Kidney tubule cell (primary cell): ENCODE measurements at places on chromosomes 16 and 17.

- DNase-seq: peak; percentile 77
These were observed 3.8 kb upstream of the TMEM100 start for GRCh38 chr17:55726440-55726839.

DNA sequence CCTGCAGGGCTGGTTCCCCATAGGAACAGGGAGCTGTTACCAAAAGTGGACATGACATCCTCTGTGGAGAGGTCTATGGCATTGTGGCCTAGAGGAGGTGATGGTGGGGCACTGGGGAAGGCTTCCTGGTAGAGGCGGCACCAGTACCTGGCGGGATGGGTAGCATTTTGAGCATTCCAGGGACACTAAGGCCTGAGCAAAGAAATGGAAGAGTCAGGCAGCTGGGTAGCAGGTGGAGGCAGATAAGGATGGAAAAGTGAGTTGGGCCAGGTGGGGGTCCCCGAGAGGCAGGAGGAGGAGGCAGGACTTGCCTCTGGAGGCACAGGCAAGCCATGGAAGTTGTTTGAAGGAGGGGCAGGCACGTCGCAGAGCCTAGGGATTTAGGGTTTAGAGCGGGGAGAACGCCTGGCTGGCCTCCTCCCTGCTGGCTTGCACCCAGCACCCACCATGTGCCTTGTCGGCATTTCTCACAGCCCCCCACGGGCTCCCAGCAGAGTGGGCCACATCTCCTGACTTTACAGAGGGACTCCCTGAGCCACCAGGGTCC lies 5.1 kb upstream of the ADCY7 start:
- DNase-seq: no peak

DNA sequence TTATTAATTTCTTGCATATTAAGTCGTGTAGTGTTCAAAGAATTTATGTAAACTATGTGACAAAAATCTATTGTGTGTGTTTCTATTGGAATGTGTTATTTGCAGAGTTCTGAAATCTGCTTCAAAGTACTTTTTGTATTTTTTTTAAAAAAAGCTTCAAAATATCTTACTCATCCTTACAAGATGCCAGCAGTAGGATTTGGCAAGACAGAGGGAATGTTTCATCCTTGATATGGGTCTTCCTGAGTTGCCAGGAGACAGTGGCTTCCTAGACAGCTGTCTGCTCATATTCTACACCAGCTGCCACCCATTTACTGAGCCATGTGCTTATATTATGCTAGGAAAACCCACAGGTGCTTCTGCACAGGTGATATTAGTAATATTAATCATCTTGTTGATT lies 36.4 kb downstream of the EFCAB5 start:
- DNase-seq: peak; percentile 9

GRCh38 chr16:11312718-11313492 lies 31.8 kb upstream of the PRM1 start:
- peak; percentile 47 for DNase-seq

- DNase-seq: peak; percentile 86
These were observed 22.7 kb downstream of the FTO start for GRCh38 chr16:53726625-53727024.

GRCh38 chr16:27978876-27979275 lies 84.6 kb downstream of the GSG1L start:
- DNase-seq: no peak

DNA sequence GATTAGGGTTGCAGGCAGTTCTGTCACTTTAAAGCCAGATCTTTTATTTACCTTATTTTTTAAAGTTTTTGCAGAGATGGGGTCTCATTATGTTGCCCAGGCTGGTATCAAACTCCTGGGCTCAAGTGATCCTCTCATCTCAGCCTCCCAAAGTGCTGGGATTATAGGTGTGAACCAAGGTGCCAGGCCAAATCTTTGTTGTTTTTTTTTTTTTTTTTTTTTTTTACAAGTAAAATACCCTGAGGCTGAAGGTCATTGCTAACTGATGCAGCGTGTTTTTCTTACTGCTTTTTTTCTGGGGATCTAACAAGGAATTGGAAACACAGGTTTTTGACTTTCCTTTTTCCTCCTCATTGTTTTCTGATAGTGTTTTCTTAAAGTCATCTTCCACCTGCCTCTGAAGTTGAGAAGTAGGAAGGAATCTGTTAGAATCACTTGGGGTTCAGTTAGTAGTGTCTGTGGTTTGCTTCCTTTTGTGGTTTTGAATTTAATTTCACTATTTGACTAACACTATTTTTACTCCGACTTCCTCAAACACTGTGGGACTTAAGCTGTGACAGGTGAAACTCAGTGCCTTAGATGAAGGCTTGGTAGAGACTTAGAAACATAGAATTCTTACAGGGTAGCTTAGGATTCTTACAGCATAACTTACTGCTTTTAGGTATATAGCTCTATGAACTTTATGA lies 22.2 kb downstream of the CLTC start:
- peak; percentile 60 for DNase-seq

DNA sequence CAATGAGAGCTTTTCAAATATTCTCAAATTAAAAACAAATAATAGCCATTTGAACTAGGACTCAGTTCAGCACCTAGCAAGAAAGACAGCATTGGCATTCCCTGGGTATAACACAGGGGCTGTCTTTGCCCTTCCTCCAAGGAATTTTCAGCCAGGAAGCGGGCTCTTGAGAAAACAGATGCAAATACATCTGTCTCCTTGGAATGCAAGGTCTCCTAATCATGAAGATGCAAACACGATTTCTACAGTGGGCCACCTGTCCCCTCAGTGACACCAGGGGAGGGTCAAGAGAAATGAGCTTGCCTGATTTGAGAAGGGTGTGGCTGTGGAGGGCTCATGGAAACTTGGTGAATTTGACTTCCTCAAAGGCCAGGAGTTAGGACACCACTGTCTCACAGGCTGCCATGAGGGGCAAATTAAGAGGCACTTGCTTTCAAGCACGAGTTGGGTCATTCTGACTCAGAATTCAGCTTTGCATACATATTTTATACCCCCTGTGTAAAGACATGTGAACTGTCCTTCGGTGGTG lies 24.5 kb upstream of the SUPT4H1 start:
- no peak for DNase-seq

- DNase-seq: peak; percentile 45
These were observed 33.0 kb downstream of the MPRIP start for GRCh38 chr17:17075125-17075781.

DNA sequence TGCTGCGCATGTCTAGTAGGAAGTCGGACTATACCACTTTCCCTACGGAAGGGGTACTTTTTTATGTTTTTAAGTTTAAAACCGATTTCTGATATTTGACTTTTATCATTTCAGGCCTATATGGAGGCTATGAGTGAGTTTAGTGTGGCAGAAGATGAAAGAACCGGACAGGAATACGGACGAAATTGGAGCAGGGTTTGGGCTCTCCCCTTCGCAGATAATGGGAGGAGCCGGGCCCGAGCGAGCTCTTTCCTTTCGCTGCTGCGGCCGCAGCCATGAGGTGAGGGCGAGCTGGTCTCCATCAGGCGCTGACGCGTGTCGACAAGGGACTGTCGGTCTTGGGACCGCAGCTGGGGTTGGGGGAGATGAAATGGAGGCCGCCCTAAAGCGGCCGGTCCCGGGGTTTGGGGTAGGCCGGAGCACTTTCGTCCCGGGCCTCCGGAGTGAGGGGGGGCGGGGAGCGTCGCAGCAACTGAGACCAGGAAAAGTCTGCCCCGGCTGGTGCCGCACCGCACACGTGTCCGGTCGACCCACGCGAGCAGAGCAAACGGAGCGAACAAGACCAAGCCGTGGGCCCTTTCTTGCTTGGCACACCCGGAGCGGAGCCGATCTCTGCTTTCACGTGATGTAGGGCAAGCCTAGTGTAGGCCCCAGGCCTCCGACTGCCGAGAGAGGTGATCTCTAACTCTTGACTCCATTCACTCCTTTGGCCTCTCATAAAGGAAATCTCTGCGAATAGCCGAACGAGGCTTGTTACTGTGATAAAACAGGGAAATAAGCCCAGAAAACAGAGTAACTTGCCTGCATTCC lies at the start of gene RPL19:
Gene RPL19 (plus strand): TSS at position 214 of the 810 bp plus-strand sequence. CDS start 62 bp downstream, at position 276.
- DNase-seq: no peak

- DNase-seq: no peak
These were observed 22.1 kb downstream of the SOX8 start for GRCh38 chr16:1003391-1004347.

DNA sequence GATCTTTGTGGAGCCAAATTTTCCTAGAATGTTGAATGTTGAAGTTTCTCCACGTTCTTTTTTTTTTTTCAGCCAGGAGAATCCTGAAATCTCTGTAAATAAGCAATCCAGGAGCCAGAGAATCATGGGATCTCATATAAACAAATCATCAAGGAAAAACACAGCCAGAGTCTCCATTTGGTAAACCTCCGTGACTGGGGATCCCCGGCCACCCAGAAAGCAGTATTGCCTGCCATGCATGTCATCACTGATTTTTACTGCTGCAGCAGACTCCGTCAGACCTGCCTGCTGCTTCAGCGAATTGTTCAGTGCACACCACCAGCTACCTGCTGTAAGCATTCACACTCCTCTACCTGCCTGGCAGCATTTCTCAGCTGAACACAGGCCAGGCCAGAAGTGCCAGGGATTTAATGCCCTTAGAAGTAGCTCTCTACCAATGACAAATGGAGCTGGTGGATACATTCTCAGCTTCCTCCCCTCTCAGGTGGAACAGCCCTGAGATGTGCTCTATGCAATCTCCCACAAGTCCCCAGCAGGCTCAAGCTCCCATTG lies 158.6 kb downstream of the CYLD start:
- DNase-seq: no peak
